NAMALWA (cell line): ENCODE measurements at places on chromosomes 2 and 18.
A peak's percentile ranks its signal among the peaks of the same experiment; 100 is the strongest.

- no peak for DNase-seq
Measured at GRCh38 chr18:68215931-68216330, 499.0 kb downstream of the TMX3 start.

GRCh38 chr2:239196474-239197021 lies 204.3 kb downstream of the HDAC4 start:
- DNase-seq = no peak

DNA sequence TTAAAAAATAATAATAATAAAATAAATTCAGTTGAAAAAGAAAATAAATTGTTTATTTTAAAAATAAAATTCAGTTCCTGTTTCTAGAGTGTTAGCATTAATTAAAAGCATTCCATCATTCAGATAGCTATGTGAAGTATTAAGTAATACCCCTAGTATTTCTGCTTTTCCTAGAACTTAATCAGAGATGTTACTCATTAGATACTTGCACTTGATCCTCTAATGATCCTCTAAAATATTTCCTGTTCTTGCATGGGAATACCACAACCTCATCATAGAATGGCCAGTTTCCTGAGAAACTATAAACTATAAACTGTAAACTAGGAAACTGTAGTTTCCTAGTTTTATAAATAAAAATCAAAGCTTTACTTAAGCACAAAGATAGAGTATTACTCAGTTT lies 11.1 kb upstream of the CNNM3 start:
- DNase-seq = no peak

GRCh38 chr18:8607776-8608742 lies 1.2 kb upstream of the RAB12 start:
- DNase-seq = peak; percentile 67

GRCh38 chr2:231294571-231295362 lies 96.3 kb downstream of the ARMC9 start:
- DNase-seq = no peak

DNA sequence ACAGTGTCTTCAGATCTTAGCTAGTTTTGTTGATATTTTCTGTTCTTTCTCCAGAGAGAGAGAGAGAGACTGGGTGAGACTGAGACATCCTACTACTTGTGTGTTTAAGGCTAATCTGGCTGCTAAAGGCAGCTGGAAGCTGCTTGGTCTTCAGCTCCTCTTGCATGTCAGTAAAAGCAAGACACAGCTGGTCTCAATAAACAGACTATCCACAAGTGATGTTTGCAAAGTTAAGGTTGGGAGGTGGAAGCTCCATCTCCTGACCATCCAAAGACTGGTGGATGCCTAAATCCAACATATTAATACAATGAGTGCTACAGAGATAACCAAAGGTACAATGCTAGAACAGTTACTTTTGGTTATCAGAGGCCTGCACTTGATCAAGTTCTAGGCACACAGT lies 17.8 kb downstream of the ERFE start:
- no peak for DNase-seq

- no peak for DNase-seq
Measured at GRCh38 chr2:39865751-39866150, 86.7 kb upstream of the THUMPD2 start.

DNA sequence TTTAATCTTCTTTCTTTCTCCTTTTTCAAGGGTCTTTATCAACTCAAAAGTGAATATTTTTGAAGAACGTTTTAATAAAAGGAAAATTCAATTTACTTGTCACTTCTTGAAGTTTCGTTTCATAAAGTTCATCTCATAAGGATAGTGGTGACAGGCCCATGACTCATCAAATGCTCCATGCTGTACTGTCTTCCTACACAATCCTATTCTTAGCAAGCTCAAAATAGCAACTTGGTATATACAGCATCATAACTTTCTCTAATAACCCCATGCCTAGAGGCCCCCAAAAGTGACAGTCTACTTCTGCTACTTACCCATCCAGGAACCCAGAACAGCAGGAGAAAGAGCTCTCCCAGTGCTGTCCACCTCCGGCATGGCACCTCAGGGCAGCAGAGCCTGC lies 7.7 kb downstream of the FBXO15 start:
- DNase-seq = no peak

DNA sequence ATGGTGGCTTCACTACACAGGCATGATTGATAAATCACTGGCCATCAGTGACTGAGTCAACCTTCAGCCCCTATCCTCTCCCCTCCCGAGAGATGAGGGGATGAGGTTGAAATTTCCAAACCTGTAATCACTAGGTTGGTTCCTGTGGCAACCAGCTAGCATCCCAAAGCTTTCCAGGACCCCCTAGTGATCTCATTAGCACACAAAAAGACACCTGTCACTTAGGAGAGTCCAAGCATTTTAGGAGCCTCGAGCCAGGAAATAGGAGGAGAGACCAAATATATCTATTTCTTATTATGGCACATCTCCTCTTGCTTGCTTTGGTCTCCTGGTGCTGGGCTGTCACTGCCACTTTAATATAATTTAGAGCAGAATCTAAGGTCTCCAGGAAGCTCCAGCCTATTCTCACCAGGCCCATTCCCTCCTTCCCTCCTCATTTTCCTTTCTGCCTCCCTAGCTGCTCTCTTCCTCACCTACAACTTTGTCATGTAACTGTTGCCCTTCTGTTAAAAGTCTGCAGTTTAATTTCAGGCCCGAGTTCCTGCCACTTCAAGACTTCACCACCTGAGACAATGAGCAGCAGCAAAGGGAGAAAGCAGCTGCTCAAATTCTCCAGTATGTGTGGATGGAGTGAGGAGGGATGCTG lies 33.2 kb upstream of the NAB1 start:
- no peak for DNase-seq

DNA sequence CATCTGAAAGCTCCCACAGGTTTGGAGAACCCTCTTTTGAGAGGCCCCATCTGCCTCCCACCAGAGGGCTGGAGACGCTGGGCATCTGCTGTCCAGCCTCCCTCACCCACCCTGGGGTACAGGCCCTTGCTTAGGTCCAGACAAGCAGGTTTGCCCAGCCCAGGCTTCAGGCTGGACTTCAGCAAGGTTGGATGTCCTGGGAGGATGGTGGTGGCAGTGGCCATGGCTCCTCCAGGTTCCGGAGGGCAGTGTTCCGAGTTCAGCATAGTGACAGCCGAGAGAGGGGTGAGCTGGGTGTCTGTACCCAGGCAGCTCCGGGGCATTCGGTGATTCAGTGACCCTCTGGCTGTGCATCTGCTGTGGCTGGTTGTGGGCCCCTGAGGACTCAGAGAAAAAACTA lies 58.2 kb upstream of the HDAC4 start:
- DNase-seq = no peak

DNA sequence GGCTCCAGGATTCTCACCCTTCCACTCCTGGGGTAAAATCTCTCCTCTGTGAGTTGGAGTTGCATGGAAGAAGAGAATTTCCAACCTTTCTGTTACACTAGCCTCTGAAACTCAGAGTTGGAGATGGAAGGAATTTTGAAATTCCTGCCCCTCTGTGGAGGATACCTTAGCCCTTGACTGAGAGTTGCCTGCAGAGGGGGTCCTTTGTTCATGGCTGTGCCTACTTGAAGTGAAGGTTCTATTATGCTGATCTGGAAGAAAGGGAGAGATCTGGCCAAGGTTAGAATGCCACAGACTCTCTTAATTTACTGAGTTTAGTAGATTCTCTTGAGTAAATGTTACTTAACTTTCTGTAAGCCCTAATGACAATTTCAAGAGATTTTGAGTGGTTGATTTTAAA lies 626.6 kb upstream of the GYPC start:
- peak; percentile 13 for DNase-seq

GRCh38 chr2:231386446-231386845 lies 9.1 kb upstream of the B3GNT7 start:
- DNase-seq = no peak
